ENCODE measurements at places on chromosomes 3 and 15.

DNA sequence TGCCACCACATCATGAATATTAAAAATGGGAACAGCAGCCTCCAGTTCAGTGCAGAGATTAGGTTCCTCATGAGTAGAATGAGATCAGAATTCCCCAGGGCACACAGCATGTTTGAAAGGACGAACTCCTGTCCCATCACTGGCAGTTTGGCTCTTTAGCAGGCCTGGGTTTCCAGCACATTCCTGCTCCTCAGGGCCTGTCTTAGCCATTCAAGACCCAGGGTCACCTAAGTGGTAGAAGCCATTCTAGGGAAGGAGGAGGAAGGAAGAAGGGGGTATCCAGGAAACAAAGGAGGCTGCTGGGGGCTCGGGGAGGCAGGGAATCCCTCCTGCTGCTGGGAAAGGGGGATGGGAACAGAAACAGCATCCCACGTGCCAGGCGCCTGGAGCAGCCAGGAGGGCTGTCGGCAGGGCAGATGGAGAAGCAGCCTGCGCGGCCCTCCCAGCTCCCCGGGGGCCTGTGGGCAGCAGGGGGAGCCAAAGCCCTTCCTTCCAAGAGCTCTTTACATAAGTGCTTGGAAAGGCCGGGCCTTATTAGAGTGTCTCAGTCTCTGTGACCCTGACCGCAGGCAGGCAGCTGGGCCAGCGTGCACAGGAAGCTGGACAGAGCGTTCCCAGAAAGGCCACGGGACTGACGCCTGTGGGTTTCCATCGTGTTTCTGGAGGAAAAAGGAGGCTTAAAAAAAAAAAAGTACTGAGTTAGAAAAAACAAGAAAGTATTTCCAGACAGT is 24.7 kb downstream of the LOXL1 start:
- peak; percentile 72 for DNase-seq

DNA sequence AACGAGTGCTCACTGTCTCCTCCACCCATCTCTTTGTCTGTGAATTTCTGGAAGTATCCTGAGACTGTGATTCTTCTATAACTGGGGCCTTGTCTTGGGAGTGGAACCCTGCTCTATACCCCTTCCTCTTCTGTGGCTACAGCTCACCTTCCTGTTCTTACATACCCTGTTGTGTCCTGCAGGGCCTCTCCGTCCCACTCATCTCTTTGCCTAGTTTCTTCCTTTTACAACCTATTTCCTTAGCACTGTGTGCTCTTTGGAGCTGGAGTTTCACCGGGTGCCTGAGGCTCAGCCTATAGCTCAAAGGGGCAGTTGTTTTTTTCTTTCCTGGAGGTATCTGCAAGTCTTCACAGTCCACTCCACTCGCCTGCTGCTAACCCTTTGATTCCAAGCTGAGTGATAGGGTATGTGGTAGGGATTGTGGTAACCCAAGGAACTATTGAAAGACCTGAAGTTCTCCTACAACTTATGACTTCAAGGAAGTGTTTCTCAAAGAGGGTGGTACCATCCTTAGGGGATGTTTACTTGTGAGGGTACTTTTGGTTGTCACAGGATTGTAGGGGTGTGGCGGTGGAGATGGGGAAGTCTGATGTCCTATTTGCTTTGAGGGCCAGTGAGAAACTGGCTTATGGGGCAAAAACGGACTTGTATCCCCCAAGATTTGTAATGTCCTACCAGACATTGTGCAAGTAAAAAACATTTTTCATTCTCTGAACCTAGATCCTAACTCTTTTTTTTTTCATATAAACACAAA is 66.6 kb upstream of the ARL8B start:
- no peak for DNase-seq

DNA sequence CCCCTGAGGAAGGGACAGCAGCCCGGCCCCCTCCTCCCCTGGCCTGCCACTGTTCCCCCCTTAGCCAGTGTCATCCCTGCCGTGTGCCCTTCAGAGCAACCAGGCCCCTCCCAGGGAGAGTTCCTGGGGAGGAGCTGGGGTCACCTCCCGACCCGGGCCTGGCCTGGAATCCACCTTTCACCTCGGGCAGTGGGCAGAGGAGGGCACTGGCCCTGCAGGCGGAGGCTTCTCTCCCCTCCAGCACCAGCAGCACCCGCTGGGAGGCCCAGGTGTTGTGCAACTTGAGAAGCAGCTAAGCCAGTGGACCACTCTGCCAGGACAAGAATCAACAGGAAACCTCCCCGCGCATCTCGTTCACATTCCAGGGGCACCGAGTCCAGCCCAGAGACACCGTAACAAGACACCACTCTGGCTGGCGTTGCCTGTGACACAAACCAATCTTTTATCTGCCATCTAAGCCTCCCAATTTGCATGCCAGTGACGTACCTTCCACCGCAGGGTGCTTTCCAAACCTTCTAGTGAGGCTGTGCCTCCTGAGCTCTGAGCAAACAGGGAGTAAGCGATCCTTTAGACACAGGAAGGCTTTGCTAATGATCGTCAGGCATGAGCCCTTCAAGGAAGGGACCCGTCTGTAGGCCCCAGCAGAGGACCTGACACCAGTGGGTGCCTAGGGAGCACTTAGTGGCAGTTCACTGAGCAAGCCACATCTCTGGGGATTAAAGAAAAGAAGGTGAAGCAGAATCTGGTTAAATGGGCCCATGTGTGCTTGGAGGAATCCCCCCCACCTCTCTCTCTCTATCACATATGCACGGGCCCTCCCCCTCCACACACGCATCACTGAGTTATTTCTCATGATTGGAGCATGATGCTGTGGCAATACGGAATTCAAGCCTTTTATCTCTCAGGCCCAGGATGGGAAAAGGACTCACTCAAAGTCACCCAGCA is 98.9 kb upstream of the TLE3 start:
- DNase-seq, result peak; percentile 45

DNA sequence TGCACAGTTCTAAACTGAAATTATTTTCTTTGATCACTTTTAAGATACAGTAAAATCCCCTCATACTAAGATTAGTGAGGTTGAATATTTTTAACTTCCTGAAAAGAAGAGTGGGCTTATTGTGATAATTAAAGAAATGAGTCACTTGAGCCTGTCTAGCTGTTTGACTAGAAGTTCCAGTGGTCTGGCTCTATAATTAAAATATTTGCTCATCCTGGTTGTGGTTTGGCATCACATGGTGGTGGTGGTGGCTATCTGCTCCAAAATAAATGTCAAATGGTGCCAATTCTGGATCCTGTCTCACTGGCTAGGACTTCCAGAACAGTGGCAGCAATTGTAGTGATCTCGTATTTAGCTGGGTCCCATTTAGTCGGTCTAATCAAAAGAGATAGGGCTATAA is 8.6 kb upstream of the TEX9 start:
- DNase-seq, result no peak

DNA sequence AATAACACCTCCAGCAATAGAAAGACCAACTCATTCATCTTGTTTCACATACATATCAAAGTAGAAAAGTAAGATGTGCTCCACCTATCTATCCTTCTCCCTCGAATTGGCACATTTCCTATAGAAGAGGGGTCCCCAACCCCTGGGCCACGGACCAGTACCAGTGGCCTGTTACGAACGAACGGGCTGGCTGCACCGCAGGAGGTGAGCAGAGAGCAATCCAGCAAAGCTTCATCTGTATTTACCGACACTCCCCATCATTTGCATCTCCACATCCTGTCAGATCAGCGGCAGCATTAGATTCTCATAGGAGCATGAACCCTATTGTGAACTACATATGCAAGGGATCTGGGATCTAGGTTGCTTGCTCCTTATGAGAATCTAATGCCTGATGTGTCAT is 95.0 kb upstream of the CGNL1 start:
- no peak for DNase-seq

DNA sequence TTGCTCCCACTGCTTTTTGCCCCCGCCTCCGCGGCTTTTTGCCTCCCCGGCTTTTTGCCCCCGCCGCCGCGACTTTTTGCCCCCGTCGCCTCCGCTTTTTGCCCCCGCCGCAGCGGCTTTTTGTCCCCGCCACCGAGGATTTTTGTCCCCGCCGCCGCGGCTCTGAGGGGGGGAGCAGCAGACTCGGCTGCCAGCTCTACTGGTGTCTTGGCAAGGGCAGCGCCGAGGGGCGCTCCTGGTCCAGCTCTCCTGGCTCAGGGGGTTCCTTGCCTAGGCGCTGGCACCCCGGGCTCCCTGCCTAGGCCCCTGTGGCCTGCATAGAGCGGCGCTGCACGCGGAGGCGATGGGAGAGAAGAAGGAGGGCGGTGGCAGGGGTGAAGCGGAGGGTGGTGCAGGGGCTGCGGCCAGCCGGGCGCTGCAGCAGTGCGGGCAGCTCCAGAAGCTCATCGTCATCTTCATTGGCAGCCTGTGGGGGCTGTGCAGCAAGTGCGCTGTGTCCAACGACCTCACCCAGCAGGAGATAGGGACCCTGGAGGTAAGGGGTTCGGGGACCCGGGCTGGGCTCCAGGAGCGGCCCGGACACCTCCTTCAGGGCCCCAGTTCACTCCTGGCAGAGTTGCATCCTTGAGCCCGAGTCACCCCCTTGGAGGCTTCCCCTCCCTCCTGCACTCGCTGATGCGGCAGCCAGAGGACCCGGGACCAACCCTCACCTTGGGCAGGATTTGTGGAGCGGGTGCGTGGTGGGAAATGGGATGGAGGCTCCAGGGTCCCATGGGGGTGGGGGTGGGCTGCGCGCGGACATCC is 642.4 kb downstream of the GOLGA6L6 start:
- DNase-seq, result no peak

DNA sequence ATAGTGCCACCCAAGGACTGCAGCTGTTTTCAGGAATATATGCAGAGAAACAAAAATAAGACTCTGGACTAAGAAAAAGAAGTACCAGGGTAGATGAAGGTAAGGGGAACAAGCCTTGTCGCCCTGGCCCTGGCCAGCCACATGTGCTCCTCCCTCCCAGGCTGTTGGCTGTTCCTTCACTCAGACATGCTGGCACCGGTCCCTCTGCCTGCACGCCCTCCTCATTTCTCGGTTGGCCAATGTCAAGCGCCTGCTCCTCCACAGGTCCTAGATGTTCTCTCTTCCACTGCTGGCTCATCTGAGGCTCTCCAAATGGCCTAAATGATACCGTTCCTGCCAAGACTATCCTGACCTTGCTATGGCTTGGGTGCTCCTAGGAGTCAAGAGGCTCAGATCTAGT is 288.4 kb upstream of the LYSMD4 start:
- DNase-seq, result no peak

DNA sequence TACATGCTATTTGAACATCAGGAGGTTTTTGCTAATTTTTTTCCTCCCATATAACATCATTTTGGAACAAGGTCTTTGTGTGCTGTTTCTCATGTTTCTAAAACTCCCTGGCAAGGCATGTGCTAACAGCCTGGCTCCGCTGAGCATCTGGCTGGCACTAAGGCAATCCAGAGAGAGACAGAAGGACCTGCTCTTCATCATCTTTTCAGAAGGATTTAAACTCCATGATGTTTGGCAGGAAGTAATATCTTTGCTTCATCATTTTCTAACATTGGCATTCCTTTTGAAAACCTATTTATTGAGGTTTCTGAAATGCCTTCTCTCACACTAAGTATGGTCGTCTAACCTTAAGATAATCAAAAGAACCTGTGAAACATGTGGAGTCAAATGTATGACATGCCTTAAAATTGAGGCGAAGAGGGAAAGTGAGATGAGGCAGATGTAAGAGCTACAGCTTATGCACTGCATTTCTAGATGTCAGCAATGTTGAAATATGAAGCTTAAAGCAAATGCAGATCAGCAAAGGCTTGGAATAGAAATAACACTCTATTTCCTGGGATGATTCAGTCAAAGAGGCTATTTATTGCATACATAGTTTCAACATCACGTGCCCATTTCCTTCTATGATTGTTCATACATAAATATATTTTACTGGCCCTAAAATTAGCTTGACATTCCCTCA is 592.0 kb downstream of the ZNF385D start:
- DNase-seq, result no peak

DNA sequence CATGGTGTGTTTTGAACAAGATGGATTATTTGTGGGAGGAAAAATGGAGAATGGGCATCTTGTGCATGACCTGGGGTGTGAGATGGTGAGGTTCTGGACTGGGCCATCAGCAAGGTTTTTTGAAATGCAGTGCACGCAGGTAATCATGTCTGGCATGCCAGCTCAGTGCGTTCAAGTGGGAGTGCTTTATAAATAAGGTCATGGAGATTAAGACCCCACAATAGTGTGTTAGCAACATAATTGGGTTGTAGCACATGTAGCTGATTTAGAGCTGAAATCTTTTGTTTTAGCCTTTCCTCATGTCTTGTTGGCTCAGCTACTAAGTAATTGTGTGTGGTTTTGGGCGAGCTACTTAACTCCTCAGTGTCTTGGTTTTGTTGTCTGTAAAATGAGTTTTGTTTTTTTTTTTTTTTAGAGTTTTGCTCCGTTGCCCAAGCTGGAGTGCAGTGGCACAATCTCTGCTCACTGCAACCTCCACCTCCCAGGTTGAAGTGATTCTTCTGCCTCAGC is 3.9 kb upstream of the CACNA1D start:
- no peak for DNase-seq

DNA sequence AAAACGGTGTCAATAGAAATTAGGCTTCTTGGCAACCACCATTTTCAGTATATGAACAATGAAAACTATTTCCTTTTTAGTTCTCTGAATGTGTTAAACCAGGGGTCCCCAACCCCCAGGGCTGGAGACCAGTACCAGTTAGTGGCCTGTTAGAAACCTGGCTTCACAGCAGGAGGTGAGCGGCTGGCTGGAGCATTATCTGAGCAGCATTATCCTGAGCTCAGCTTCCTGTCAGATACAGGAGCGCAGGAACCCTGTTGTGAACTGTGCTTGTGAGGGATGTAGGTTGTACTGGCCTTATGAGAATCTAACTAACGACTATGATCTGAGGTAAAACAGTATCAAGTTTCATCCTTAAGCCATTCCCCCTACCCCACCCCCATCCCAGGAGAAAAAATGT is 328.7 kb downstream of the ZBBX start:
- DNase-seq, result no peak

- no peak for DNase-seq
Observed at GRCh38 chr3:135678386-135678785, 287.1 kb upstream of the PPP2R3A start.
